Peyer's patch (tissue), 4 donors: ENCODE measurements at places on chromosomes 16 and 17.

- DNase-seq: no peak
Observed at GRCh38 chr17:48901241-48901640, 7.0 kb upstream of the UBE2Z start.

DNA sequence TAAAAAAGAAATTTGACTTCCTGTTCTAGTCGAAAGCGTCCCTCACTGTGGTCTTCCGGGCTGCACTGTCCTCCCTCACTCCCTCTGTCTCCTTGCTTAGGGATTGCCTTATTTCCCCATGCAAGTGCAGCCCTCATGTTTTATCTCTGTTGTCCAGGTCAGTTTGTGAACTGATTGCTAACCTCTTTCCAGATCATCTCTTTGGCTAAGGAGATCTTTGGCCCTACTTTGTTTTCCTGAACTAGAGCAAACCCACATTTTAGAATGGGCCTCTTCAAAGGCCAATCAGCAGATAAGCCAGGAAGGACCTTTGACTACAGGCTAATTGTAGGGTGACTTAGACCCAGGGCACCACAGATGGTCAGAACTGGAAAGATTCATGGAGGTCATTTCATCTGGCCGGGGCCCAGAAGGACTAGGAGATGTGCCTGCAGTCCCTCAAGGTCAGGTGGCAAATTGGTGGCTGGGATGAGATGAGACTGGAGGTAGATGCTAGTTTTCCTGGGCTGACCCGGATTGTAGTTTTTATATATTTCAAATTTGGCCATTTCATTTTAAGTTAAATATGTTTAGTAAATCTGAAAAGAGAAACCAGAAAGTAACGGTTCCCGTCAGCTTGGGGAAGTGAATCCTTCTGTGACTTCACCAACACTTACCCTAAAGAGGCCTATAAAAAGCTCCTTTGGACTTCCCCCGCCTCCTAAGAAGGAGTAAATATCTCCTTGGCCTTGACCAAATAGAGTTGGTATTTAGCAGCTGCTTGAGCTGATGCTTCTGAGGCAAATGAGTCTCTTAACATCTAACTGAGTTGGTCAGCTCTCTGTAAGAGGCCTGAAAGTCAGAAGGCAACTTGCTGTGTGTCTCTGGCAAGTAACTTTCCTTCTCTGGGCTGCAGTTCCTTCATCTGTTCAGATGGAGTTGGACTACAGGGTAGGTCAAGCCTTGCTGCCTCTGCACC, 6.2 kb upstream of the SLC25A19 start:
- peak; percentile 64 for DNase-seq

DNA sequence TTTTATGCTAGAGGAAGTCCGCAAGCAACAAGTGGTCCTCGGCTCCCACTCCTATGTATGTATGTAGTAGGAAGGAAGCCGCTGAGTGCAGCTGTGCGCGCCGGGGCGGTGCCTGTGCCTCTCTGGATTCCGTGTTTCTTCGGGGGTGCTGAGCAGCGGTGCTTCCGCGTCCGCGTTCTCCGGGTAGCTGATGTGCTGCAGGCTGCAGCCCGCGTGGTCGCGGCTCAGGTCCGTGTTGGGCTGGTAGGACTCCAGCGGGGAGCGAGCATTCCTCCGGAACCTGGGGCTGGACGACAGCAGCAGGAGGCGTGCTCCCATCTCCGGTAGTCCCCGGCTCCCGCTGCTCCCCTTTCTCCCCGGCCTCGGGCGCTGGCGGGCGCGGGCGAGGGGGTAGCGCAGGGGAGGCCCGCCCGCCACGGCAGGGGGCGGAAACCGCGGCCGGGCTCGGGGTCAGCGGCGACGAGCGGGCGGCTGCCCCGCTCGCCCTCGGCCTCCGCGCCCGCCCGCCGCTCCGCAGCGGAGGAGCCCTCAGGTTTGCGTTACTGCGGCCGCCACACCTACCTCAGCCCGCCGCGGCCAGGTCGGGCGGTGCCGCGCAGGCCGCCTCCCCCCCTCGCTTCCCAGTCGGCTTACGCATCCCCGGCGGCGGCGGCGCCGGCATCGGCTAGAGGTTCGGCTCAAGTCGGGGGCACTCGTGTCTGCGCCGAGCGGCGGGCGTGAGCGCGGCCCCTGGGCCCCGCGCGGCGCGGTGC, 487 bp downstream of the C17orf67 start:
- DNase-seq: peak; percentile 90

DNA sequence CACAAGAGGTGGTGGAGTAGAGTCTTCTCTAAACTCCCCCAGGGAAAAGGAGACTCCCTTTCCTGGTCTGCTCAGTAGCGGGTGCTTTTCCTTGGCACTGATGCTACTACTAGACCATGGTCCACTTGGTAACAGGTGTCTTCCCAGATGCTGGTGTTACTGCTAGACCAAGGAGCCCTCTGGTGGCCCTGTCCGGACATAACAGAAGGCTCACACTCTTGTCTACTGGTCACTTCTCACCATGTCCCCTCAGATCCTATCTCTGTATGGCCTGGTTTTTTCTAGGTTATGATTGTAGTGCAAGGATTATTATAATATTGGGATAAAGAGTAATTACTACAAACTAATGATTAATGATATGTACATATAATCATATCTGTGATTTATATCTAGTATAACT, 49.7 kb upstream of the ARL4D start:
- no peak for DNase-seq

GRCh38 chr17:14738652-14738988, 437.7 kb downstream of the HS3ST3B1 start:
- DNase-seq: no peak

GRCh38 chr17:74599023-74599399, 6.9 kb upstream of the CD300LD start:
- no peak for DNase-seq

DNA sequence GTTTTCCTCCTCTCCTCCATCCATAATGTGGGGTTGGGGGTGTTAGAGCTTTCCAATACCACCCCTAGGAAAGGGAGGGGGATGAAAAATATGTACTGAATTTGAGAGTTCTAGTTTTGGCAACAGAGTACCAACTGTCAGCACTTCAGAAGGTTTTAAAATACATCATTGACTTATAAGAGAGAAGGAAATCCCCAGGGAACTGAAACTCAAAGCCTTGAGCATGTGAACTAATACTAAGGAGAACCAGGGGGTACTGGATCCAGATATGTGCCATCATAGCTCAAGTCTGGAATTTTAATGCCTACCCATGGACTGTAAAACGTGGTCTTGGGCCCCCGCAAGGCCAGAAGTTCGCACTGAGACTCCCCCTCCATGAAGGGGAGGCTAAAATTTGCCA, 15.8 kb downstream of the CACNG5 start:
- DNase-seq: no peak

DNA sequence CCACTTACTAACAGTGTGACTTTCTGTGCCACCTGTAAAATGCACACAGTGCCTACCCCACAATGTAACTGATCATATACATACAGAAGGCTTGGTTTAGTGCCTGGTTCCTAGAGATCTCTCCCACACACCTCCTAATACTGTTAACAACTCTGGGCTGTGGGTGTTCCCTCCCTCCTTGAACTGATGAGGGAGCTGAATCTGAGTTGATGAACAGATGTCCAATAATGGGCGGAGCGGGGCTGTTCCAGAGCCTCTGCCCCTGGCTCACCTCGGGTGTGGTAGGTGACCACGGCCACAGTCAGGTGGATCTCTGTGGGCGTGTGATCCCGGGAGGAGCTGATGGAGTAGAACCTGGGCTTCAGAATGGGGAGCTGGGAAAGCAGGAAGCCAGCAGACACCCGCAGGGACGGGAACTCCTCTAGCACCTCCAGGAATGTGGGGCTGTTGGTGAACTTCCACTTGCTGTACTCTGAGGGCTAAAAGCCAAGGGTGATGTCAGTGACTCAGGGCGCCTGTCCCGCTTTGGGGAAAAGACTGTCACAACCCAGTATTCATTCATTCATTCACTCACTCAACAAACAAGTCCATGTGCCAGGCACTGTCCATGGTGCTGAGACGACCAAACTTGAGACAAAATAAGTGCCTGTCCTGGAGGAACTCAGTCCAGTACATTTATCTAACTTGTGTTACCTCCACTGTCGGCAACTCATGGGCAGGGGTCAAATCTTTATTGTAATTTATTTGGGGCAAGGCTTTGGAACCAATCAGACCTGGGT, 37.6 kb downstream of the NOS2 start:
- DNase-seq: no peak

DNA sequence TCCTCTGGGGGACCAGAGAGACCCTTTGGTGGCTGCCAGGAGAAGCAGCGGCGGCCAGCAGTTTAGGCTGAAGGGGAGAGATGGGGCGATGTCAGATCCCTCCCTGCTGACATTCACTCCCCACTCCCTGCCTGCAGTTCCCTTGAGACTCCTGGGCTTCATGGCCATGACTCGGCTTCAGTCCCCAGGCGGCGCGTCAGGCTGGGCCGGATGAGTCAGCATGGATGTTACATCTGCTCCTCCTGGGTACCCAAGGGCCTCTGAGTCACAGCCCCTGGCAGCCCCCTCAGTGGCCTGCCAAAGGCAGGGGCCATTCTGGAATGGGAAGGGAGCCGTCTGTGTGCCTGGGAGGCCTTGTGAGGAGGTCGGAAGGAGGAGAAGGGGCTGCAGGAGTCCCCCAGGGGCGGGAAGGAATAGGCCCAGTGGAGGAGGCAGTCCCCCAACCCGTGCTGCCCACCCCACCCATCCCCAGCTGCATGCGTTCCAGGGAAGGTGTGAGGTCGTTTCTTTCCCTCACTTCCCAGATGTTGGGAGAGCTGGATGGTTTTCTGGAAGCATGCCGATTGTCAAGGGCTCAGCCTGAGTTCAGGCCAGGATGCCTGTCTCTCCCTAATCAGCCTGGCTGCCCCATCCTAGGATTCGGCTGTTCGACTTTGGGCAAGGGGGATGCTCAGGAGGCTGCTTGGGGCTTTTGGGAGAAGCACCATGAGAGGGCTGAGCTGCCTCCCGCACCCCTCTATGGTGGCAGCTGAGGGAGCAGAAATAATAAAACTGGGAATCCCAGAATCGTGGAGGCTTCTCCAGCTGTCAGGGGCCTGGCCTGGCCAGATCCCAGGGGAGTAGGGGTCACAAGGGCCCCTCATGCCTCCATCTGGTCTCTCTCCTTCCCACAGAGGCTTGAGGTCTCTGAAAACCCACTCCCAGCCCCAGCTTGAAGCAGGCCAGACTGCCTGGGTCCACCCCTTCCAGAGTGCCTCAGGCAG, 9.7 kb downstream of the RHBDL3 start:
- DNase-seq: no peak

DNA sequence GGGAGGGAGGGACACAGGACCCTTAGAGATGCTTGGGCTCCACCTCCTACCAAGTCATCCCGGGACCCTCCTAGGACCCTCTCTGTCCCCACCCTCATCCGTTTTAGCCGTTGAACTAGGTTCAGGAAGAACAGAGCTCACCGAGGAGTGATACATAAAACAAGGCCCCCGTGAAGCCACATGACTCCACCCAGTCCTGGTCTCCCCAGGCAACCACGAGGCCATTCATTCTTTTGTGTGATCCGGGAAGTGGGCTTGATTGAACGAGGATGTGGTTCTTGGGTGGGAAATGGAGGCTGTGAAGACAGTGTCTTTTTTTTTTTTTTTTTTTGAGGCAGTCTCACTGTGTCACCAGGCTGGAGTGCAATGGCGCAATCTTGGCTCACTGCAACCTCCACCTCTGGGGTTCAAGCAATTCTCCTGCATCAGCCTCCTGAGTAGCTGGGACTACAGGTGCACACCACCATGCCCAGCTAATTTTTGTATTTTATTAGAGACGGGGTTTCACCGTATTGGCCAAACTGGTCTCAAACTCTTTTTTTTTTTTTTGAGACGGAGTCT, 14.8 kb downstream of the TRARG1 start:
- DNase-seq: peak; percentile 88

DNA sequence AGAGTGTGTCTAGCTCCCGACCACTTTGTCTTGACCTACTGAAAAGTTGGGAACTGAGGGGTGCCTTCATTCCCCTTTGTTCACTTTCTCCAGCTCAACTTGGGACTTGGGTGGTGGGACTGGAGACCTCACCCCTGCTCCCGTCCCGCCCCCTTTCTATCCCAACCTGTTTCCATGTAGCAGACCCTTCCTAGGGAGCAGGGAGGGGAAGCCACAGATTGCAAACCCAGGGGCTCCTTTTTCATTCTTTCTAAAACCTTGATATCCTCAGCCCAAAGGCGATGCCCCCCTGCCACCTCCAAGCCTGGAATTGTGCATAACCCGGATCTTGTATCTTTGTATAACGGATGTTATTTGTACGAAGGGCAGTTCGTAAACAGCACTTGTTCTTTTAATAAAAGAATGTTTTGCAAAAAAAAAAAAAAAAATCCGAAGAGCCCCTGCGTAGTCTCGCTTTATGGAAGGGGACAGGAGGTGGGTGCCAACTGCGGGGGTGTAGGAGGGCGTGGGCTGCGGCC, 714 bp upstream of the CISD3 start:
- no peak for DNase-seq

- no peak for DNase-seq
Observed at GRCh38 chr16:85782451-85782850, 16.9 kb downstream of the EMC8 start.

- no peak for DNase-seq
Observed at GRCh38 chr16:14560523-14560922, 69.5 kb downstream of the PARN start.

DNA sequence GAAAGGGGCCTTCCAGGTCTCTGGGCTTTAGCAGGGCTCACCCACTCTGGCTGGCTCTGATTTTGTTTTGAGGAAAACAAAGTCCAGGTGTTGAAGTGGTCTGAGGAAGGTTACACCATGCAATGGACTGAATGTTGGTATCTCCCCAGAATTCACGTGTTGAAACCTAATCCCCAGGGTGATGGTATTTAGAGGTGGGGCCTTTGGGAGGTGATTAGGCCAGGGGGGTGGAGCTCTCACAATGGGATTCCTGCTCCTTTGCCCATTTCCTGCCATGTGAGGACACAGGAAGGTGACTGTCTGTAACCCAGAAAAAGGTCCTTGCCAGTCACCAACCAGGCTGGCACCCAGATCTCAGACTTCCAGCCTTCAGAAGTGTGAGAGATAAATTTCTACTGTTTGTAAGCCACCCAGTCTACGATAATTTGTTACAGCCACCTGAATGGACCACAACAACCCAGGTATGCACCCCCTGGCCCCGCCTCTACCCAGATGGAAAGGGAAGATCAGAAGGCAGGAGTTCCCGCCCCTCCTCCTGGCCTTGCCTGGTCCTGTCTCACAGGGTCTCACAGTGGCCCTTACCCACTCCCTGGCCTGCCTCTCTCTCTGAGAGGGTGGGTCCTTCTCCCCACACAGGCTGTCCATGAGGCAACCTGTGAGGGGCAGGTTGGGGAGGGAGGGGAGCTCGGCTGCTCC, 32.0 kb downstream of the LRRC75A start:
- no peak for DNase-seq

DNA sequence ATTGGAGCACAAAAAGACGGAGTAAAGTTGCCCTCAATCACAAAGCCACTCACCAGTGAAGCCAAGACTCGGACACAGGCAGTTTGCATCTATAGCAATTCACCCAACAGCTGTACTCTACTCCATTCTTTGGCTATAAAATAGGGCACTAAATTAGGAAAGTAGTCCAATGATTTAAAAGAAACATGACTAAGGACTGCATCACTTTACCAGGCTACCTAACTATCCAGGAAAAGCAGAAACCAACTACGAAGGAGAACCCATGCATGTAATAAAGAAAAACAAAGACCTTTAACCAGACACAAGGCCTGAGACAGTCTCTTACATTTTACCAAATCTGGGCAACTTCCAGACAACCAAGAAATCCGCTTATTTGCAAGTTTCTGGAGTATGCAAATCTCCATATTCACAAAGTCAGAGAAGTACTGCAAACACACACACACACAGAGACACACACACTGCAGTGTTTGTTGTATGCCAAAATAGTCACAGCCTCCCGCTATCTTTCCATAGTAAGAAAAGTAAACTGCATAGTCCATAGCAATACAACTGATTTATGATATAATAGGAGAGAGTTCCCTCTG, 59.8 kb downstream of the CDH11 start:
- no peak for DNase-seq
